ENCODE measurements at places on chromosomes 13 and 19.

DNA sequence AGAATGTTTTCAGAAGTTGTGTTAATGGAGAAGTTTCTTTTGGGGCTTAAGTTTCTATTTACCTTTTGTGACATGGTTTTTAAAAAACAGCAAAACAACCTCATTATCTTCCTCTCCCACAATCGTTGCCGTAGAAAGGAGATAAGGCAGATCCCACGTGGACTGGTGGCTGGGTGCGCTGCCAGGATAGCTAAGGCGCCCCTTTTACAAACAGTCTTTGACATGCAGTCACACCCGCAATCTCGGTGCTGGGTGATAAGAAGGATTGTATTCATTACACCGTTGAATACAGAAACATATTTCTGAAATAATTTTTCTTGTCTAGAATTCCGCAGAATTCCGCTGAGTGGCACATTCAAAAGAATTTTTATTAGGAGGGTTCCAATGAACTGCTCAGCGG lies 271.1 kb downstream of the UQCRFS1 start:
- no peak for DNase-seq

DNA sequence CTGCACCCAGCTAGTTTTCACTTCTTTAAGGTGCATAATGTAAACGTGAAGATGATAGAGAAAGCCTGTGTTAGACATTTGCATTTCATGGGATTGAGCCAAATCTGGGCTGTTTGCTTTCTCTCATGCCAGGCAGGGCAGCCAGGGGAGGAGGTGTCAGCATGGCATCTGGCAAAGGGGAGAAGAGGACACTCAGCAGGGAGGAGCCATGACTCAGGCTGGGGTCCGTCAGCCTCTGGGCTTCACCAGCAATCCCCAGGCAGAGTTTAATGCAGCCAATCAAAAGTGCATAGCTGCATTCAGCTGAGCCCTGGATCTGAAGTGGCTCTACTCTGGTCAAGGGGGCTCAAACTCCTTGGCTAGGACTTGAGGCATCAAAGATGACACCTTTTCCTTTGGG lies 23.5 kb downstream of the EBPL start:
- no peak for DNase-seq

- DNase-seq: no peak
Observed at GRCh38 chr19:1417145-1417544, 9.8 kb downstream of the DAZAP1 start.

- DNase-seq: peak; percentile 63
Observed at GRCh38 chr13:94656766-94657165, 55.1 kb downstream of the GPR180 start.

- DNase-seq: no peak
Observed at GRCh38 chr19:54521022-54521859, 18.6 kb downstream of the LAIR2 start.

GRCh38 chr19:11091703-11092153 lies 2.5 kb downstream of the LDLR start:
- DNase-seq: peak; percentile 67

- peak; percentile 41 for DNase-seq
Observed at GRCh38 chr13:41311406-41312175, 524 bp downstream of the NAA16 start.

DNA sequence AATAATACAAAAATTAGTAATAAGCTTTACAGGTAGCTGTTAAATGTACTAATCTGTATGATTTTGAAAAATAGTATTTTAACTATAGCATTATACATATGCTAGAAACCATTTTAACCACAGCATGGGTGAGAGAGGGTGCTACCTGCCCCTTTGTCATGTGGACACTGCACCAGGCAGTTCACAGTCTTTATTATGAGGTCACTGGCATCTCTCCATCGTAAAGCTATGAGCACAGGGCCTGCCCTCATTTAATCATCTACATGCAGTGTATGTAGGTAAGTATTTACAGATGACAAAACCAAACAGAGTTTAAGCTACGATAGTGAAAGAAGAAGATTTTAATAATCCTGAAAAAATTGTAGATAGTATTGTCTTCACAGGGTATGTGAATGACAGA lies 21.7 kb downstream of the EDNRB start:
- DNase-seq: no peak

- peak; percentile 12 for DNase-seq
Observed at GRCh38 chr19:11769995-11770394, 3.2 kb downstream of the ZNF441 start.

- DNase-seq: no peak
Observed at GRCh38 chr13:70042193-70042592, 65.4 kb upstream of the ATXN8OS start.

DNA sequence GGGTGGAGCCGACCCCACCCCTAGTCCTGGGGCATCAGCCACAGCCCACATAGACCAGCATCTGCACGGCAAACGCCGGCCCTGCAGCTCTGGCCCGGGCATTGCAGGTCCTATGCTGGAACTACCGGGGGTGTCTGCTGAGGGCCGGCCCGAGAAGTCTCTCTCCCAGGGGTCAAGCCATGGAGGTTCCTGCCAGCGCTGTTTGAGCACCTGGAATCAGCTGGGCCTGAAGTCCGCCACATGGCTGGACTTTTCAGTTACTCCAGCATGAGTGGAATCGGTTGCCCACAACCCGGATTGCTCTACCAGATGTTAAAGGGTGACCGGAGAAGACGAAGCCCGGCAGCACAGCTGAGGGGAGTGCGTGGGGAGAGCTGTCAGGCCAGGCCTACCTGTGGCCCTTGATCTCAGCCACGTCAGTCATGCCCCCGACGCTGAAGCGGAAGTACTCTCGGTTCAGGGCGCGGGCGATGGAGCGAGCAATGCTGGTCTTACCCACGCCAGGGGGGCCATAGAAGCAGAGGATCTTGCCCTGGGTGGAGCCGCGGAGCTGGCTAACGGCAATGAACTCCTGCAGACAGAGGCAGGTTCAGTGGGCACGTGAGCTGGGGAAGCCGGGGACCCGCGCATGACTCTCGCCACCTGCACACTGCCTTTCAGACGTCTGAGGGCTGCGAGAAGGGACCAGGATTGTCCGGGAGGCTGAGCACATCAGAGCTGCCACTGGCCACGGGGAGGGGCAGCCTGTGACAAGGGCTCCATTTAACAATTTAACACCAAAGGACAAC lies 8.7 kb downstream of the RPL36 start:
- no peak for DNase-seq

DNA sequence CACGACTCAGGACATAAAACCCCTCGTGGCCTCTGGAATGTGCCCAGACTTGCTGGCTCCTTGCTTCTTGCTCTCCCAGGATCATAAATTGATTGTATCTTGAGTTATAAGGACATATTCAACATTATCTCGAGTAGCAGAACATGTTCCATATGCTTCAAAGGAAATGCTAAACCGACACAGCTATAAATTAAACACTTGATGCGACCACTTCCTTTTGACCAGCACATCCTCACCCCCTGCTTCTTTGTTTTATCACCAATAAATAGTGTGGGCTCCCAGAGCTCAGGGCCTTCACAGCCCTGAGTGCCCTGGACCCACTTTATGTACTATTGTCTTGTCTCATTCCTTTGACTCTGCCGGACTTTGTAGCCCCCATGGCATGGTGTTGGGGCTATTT lies 157.0 kb upstream of the PABPC3 start:
- DNase-seq: no peak

DNA sequence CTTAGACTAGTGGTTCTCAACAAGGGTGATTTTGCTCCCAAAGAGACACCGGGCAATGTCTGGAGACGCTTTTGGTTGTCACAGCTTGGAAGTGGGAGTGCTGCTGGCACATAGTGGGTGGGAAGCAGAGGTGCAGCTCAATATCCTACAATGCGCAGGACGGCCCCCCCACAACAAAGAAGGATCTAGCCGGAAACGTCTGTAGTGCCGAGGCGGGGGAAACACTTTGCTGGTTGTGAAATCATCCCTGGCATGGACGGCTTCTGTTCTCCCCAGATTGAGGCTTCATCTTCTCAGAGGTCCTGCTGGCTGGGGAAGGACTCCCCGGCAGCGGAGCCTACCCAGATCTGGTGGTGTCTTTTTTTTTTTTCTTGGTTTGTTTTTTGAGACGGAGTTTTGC lies 13.4 kb upstream of the SYT5 start:
- DNase-seq: no peak

GRCh38 chr13:30422054-30422839 lies at the start of gene UBE2L5:
UBE2L5 (plus strand) TSS chr13:30422493; CDS start chr13:30427991, 5,498 bp downstream.
- DNase-seq: peak; percentile 48

GRCh38 chr19:2727640-2727944 lies 6.4 kb upstream of the DIRAS1 start:
- DNase-seq: no peak

- peak; percentile 82 for DNase-seq
Observed at GRCh38 chr19:8252922-8253589, 43.9 kb downstream of the CERS4 start.

DNA sequence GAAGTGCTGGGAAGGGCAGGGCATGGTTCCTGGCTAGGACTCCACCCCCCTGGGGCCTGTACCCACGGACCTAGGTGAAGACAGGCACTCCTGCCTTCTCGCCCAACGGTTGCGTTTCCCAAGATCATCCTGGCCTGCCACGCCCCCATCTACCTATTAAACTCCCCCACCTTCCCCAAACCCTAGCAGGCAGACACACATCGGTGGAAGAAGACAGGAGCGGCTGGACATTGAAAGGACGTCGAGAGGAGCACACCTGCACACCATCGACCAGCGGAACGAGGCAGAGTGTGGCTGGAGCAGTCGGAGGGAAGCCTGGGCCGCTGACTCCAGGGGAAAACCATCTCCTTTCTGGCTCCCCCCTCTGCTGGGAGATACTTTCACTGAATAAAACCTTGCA lies 45.6 kb upstream of the ALOX5AP start:
- no peak for DNase-seq

DNA sequence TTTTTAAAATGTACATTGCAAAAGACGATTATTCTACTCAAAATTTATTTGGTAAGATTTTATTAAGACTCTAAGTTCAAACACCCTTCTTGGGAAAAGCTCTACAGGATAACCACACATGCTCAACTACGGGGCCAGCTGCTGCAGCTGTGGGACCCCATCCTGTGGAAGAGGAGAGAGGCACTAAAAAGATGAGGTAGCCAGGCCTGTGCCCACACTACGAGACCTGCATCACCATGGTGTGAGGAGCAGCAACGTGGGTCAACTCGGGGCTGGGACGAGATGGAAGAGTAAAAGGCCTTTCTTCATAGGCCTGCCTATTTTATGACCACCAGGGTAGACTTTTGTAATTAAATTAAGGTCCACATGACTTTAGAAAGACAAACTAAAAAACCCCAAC lies 4.6 kb upstream of the CCNP start:
- DNase-seq: no peak

DNA sequence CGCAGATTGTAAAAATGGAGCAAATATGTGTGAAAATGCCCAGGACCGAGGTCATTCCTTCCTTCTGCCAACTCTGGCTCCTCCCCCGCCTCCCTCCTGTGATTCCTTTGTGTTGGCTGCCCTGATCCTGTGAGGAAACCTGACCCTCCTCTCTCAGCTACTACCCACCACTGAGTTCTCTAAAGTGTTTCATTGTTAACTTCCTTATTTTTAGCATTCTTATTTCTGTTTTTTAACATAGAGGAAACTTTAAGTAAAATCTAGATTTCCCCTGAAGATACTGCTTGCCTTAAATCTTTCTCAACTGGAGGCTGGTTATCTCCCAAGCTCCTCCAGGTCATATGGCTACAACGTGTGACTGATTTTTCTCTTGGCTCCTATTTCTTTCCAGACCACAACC lies 21.7 kb upstream of the FBXL3 start:
- no peak for DNase-seq

- DNase-seq: no peak
Observed at GRCh38 chr13:44905556-44905955, 83.7 kb downstream of the NUFIP1 start.

- no peak for DNase-seq
Observed at GRCh38 chr13:68027306-68027705, 797.2 kb upstream of the PCDH9 start.

DNA sequence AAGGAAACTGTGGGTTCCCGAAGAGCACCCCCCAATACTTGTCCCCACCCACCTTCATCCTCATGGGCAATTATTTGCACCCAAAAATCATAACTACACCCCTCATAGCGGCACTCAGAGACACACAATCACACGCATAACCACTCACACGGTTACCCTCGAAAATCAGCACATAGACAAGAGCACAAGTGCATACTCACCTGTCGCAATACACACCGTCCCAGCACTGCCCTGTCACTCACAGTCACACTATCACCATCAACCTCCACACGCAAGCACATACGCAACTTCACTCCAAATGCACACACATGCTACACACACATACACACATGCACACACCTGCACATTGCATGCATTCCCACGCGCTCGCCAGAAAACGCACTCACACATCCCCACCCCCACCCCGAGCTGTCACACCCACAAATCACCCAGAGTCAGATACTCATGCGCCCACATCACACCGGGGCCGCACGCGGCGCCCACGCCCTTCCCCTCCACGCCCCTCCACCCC lies 535 bp downstream of the COL5A3 start:
- no peak for DNase-seq

DNA sequence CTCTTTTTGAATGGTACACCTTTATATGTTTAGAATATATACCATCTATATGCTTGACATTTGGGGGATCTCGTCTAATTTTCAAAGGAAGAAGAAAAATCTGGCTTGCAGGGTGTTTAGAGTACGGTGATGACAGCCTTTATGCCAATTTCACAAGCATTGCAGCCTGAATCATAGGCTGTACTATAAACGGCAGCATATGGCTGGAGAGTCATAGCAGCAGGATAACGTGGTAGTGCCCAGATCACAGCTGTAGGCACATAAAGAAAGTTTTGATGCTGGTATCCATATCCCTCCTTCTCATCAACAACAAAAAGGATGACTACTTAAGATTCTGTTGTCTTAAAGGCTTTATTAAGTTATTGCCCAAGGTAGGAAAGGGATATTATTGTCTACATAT lies 253.0 kb downstream of the PCDH9 start:
- no peak for DNase-seq

GRCh38 chr19:58440556-58440955 lies 603 bp upstream of the ZNF132 start:
- no peak for DNase-seq

DNA sequence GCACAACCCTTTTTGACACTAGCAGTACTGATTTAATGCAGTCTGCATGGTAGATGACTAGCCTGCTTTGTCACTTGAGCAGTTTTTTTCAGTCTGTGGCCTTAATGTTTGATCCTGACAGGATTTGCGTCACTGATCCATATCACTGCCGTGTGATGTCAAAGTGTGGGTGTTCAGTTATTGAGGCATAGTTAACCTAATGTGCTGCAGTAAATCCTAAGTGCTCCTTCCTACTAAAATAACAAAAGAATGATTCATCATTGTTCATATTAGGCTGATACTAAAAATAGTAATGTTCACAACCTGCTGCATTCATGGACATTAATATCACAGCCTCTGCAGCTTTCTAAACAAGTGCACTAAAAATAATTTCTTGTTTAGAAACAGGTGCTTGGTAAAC lies 121.9 kb upstream of the MLNR start:
- no peak for DNase-seq

DNA sequence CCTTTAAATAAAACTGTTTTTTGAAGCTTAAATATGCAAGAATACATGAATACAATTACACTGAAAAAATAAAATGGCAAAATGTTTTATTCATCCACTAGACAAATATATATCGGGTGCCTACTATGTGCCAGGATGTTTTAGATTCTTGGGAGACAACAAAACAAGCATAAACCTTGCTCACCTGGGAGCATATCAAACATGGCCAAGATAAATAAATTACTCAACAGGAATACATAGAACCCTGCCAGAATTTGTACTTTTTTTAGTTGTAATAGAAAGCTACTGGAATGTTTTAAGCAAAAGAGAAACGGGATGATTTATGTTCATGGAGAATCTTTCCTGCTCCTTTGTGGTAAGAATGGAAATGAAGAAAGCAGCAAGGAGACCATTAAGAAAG lies 2358.5 kb upstream of the PCDH20 start:
- no peak for DNase-seq

GRCh38 chr13:30224732-30225131 lies 82.6 kb downstream of the KATNAL1 start:
- no peak for DNase-seq
